GM12865 (cell line): ENCODE measurements at places on chromosomes 4 and X.

GRCh38 chr4:107213410-107213809, 177.3 kb upstream of the DKK2 start:
- DNase-seq: no peak

DNA sequence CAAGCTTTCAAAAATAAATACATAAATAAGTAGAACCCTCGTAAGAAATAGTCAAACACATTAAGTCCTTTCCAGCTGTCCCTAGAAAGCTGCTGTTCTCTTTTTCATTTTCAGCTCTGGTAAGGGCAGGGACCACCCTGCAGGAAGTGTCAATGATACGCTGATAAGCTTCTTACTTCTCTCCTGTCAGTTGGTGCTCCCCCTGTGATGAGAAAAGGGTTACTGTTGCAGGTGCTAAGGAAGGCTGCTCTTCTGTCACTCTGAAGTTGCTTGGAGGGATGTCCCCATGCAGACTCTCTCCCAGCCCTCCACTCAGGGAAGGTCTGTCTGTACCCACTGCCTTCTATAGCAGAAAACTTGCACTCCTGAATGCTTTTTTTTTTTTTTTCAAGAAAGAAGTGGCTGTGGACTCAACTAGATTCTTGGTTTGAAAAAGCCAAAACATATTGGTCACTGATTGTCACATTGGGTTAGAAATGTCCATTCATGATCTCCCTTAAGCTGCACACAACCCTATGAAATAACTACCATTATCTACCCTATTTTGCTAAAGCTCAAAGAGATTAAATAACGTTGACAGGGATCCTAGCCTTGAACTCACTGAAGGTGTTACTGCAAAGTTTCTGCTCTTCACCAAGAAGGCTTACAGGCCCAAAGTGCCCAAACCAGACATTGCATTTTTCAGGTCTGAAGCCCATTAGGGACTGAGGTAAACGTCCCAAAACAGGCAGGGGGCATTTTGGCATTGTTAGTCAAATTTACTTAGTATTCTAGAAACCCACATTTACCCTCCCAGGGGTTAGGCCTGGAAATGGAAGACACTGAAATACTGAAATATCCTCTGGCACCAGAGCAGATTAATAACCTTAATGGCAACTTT, 1.2 kb downstream of the CXCL3 start:
- DNase-seq: no peak

GRCh38 chr4:182074810-182075209, 168.4 kb upstream of the TENM3 start:
- DNase-seq: no peak

- no peak for DNase-seq
Observed at GRCh38 chr4:161178310-161178709, 985.5 kb downstream of the FSTL5 start.

DNA sequence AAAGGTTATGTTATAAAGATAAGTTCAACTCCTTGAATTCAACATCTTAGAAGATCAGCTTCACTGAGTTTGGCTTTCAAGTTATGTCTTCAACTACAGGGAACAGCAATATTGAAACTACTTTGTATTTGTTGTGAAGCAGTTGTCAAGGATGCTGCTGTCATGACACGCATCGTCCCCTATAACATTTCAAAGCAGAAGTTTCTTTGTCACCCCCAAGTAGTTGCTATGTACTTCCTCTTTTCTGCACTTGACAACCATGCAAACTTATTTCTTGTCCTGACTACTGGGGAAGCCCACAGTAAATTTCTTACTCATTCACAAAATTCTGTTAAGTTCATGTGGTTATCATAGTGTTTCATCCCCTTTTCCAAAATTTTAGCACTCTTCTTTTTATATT, 14.3 kb downstream of the ANTXR2 start:
- DNase-seq: peak; percentile 94

- DNase-seq: no peak
Observed at GRCh38 chr4:37745946-37746345, 59.8 kb upstream of the RELL1 start.

DNA sequence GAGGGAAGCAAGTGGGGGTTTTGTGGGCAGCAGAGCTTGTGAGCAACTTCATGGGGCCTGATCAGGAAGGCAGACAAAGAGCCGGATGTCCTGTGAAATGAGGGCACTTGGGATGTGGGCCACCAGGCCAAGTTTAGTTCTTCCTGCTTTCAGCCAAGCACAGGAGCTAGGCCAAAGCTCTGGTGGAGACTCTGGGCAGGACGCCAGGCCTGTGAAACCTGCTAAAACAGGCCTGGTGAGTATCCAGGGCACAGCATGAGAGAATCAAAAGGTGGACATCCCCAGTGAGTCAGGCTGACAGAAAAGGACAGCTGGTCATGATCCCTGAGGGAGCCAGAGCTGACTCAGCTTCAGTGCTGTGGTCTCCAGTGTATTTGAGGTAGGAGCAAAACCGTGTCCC, 95.7 kb downstream of the NPNT start:
- peak; percentile 20 for DNase-seq

DNA sequence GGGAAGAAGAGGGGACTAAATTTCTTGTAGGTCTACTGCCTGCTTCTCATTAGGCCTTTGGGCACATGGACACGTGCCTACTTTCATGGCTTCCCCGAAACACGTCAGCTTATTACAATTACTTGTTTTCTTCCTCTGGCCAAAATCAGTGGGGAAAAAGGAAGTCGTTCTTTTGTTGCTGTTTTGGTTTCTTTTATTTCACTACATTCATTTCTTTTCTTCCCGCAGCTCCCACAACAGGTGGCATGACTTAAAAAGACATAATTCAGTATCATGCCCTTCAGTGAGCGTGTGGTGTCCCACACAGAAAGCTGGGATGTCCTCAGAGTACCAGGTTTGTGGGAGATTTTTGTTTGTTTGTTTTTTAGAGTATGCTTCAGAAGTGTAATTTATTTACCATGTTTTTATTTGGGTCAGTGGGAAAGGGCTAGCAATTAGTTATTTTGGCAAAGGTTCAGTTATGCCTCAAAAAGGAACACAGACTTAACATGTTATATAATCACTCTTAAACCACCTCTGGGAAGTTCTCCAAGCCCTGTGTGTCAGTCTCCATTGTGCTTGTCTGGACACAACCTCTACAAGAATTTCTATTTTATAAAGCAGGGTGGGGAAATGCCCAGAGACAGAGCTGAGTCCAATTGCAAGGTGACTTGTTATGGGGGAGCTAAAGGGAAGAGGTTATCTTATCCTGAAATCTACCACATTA, 44.2 kb upstream of the SPRY1 start:
- no peak for DNase-seq

GRCh38 chr4:87541956-87542709, 13.0 kb upstream of the SPARCL1 start:
- DNase-seq: no peak

- no peak for DNase-seq
Observed at GRCh38 chr4:61177367-61177766, 22.8 kb upstream of the ADGRL3 start.

- peak; percentile 13 for DNase-seq
Observed at GRCh38 chr4:153232768-153233167, 28.5 kb downstream of the TRIM2 start.

DNA sequence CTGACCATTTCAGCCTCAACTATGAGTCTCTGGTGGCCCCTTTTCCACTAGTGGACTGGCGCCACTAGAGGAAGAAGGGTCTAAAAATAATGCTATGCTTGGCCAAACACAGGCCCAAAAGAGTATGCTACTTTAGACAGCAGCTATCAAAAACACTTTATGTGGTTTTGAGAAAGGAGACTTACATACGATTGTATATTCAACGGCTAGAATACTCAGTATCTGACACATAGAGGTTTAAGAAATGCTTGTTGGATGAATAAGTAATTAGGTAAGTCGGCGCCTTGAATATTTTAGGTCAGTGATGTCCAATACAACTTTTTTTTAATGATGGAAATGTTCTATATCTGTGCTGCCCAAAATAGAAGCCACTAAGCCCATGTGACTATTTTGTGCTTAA, 25.7 kb upstream of the TMPRSS11A start:
- no peak for DNase-seq

- no peak for DNase-seq
Observed at GRCh38 chr4:72318421-72319170, 250.4 kb downstream of the ADAMTS3 start.

- no peak for DNase-seq
Observed at GRCh38 chr4:69974631-69975030, 9.1 kb upstream of the CSN2 start.

GRCh38 chr4:159337041-159337440, 234.2 kb downstream of the RAPGEF2 start:
- DNase-seq: no peak

DNA sequence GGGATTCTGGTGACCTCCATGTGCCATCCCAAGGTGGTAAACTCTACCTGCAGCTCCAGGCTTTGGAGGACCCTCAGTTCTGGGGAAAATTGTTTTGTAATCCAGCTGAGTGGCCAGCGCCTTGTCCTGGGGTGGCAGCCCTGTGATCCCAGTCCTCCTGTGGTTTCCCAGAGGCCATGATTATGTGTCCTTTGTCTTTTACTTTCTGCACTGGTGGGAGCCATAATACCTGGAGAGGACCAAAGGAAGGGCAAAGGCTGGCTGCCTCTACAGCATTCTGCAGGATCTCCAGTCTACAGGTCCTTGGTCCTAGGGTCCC, 64.0 kb downstream of the NBDY start:
- DNase-seq: no peak

GRCh38 chr4:22744478-22745062, 51.8 kb downstream of the GBA3 start:
- no peak for DNase-seq

GRCh38 chr4:67744561-67745283, 9.5 kb downstream of the GNRHR start:
- DNase-seq: no peak

DNA sequence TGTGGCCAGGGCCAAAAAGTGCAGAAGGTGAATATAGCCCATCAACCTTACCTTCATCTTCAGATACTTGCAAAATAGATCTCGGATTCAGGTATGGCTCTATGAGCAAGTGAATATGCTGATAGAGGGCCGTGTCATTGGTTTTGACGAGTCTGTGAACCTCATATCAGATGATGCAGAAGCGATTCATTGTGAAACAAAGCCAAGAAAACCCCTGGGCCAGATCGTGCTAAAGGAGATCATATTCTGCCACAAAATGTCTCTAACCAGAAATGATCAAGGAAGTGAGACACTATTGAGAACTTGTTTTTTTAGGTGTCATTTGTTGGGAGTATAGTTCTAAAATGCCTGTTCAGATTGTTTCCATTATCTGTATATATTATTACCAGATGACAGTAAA, 48.3 kb downstream of the PDK3 start:
- DNase-seq: peak; percentile 76

DNA sequence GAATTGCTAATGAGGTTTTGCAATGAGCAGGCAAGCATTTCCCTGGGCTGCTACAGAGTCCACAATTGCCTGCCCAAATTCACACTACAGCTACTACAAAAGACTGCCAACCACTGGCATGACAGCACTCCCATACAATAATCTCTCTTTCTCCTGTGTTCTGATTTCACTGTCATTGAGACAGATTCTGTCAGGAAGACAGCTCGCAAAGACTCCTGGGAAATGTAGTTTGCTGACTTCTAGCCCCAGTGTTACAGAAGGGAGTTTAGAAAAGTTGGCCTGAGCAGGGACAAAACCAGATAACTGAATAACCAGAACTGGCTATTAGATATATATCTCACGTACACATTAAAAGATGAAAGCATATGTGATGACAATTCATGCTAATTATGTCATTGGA, 1231.3 kb upstream of the PRKX start:
- no peak for DNase-seq

GRCh38 chr4:85569730-85570299, 94.9 kb downstream of the ARHGAP24 start:
- peak; percentile 46 for DNase-seq

DNA sequence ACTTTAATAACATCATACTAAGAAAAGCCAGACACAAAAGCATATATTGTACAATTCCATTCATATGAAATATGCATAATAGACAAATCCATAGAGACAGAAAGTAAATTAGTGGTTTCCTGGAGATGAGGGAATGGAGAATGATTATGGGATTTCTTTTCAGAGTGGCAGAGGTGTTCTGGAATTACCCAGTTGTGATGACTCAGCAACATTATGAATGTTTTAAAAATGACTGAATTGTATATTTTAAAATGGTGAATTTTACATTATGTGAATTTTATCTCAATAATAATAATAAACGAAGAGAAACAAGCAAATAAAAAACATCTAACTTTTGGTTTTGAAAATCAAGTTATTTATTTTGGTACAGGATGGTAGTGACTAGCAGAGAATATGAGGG, 11.2 kb downstream of the ZXDA start:
- DNase-seq: no peak

DNA sequence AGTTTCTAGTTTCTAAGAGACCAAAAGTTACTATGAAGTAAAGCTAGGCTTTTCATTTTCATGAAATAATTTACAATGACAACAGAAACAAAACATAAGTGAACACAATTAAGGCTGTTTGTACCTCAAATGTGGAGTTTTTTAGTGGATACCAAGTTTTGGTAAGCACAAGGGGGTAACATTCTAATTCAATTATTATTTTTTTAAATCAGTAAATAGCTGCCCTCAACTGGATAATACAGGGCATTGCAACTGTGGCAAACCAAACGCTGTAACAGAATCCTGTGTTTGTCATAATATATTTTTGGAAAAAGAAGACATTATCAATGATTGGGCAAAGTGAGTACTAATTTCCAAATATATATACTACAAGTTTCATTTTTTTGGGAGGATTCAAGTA, 150.3 kb downstream of the FBXW7 start:
- no peak for DNase-seq

- no peak for DNase-seq
Observed at GRCh38 chr4:118920247-118920646, 31.6 kb downstream of the SYNPO2 start.

DNA sequence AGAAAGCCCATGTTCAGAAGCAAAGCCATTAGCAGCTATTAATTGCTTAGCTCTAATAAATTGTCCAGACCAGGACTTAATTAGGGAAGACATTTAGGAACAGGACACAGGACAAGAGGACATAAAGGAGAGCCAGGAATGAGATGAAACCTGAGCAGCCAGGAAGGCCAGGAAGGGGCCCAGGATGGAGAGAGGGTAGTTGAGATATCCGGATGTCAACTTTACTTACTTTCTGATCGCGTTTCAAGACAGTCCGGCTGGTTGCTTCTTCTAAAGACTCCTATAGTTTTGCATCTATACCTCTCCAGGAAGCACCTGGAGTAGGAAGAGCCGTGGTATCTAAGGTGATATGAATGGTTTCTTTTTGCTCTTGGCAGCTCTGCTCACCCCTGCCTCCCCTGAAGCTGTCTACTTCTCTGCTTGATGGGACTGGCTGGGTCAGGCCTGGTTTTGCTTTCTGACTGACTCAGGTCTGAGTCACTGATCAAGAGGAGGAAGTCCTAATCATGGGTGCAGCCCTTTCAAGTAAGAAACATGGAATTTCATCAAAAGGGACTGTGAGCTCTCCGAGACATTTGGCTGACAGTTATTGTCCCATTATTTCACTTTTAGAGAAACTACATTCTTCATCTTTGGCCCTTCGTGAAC, 733.3 kb downstream of the RPA4 start:
- peak; percentile 37 for DNase-seq

- DNase-seq: peak; percentile 41
Observed at GRCh38 chr4:163492951-163493504, 1.5 kb upstream of the TMA16 start.

- DNase-seq: no peak
Observed at GRCh38 chr4:106323119-106323518, 6.8 kb downstream of the AIMP1 start.

GRCh38 chr4:143380629-143381028, 44.0 kb downstream of the GAB1 start:
- DNase-seq: no peak

GRCh38 chr4:114304567-114304966, 294.0 kb upstream of the UGT8 start:
- no peak for DNase-seq
